ENCODE measurements at places on chromosomes 2 and 18.

DNA sequence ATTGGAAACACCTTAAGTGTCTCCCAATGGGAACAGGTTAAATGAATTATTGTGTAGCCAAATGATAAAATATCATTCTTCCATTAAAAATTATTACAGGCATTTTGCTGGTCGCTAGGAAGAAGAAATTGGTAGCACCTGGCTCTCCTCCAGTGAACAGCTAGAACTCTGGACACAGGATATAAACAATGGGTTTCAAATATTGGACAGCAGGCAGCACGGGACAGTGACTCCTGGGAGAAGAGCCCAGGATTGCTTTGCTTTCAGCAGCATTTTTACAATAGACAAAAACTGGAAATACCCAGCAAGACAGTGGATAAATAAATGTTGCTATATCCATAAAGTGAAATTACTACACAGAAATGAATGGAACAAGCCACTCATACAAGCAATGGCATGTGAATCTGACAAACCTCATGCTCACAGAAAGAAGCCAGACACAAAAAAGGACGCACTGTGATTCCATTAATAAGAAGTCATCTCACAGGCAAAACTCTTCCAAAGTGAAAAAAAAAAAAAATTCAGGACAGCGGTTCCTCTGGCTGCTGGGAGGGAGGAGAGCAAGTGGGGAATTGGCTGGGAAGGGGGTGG, 50.5 kb downstream of the LAMA1 start:
- no peak for DNase-seq

DNA sequence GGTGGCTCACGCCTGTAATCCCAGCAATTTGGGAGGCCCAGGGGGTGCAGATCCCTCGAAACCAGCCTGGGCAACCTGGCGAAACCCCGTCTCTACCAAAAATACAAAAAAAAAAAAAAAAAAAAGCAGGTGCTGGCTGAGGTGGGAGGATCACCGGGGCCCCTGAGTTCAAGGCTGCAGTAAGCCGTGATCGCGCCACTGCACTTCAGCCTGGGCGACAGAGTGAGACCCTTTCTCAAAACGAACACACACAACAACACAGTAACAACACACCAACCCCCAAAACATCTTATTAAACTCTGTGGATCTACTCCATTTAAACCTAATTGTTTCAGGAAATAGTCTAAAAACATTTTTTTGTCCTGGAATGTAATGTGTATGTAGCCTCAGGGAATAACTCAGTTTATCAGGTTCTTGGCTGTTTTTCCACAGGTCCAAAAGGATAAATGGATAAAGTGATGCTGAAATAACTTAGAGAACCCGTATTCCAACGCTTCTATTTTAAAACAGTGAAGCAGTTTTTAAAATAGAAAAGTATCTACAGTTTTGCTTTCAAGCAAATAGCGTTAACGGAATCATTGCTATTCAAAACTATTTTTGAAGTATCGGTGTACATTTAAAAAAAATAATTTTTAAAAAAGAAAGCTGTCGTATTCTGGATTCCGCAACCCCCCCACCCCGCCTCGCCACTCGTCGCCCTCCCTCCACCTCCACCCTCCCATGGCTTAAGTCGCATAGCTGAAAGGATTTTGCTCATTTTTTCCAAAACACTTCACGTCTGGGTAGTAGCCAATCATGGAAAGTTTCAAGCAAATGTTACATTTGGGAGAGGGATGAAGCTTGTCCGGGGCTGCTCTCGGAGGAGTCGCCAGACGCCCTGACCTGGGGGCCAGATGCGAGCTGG, 895 bp upstream of the GLS start:
- DNase-seq = no peak

DNA sequence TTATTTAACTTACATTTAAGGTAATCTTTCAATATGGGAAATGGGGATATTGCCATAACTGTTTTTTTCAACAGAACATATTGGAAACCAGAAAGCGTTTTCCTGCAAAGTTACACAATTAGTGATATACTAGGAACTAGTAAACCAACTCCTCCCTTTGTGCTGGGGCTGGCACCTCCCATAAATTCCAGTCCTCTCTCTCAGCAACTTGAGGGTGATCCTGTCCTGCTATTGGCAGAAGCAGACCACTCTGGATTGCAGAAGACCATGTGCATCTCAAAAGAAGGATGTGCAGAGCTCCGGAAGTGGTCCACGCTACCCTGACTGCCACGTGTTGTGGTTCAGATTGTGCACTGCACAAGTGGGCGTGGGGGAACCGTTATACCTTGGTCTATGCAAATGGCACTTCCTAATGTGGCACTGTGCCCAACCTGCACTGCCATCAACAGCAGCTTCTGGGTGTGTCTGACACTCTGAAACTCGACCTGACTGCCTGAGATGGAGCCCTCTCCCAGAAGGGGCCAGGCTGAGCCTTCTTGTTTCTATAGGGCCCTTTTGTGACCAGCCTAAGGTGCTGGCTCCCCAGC, 219.2 kb downstream of the ZNF516 start:
- no peak for DNase-seq

- peak; percentile 32 for DNase-seq
Measured at GRCh38 chr2:105309147-105309545, 20.4 kb downstream of the TGFBRAP1 start.

DNA sequence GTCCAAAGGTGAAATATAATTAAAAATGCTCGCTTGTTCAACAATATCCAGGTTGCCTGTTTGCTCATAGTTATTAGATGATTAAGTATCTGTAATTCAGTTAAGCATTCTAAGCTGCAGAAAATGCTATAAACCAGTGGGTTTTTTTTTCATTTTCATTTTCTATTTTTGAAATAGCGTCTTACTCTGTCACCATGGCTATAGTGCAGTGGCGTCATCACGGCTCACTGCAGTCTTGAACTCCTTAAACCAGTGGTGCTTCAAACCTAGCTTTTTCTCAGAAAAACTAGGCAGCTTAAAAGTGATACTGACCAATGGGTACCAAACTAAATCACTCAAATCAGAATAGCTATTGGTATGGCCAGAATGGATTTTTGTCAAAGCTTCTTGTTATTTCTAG, 925.2 kb downstream of the TSN start:
- no peak for DNase-seq

DNA sequence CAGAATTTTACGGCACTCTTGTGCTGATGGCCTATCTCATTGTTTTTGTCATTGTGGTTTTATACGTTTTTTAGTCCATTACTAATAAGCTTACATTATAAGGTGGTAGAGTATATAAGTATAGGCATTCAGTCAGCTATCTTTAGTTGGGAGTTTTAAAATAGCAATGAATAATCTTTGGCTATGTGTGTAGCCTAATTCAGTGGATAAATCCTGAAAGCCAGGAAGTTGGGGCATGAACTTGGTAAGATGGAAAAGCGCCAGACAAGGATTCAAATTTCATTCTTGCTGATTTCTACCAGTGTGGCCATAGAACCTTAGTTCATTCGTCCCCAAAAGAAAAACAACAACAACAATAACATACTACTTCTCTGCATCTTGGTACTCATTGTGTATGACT, 31.2 kb downstream of the EPC2 start:
- DNase-seq = no peak

DNA sequence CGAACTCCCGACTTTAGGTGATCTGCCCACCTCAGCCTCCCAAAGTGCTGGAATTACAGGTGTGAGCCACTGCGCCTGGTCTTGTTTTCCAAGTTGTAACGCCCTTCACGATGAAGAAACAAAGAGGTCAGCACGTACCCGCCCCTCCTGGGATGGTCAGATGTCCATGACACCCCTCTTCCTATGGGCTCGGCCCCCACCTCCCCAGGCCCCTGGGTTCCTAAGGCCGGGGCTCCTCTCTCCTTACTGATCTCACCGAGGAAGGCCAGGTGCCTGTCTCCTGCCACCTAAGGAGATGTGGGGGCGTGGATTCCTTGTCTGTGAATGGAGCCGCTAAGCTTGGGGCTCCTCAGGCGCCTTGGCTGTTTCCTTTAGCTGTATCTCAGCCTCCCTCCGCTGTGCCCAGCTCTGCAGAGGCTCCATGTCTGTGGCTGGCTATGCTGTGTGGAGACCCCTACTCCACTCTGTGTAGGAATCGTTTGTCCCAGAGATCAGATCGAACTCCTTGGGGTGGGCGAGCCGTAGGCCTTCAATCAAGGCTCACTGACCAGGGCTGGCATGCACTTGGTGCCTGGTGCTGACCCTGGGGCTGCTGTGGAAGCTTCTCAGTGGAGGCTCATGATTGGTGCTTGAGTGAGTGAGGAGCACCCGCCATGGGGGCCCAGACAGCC, 8.8 kb downstream of the COLEC11 start:
- DNase-seq = no peak

DNA sequence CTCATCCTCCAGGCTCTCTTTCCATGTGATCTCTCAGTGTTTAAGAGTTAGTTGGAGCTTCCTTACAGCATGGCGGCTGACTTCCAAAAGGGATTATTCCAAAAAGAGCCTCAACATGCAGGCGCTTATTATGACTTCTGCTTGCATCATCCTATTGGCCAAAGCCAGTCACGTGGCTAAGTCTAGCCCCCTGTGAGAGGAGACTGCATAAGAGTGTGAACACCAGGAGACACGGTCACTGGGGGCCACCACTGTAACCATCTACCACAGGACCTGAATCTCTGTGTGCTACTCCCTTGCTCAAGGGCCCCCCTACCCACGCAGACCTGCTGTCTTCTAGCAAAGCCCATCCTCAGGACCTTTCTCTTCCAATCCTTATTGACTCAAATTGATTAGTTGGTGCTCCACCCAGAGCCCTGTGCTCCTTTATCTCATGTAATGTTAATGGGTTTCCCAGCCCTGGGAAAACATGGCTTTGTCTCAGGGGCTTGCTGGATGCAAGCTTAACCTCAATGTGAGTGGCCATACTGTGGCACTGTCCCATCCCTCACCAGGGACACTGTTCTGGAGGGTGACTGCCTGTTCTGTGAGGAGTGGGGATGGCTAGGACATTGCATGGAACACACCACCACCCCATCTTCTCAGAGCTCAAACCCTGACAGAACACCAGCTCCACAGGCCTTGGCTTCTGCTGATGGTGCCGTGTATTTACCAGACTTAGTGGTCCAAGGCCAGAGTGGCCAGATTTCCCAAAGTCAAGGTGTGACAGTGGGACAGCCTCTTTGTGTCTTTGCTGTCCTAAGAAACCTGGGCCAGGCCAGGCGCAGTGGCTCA, 4.2 kb downstream of the IL1RN start:
- no peak for DNase-seq

DNA sequence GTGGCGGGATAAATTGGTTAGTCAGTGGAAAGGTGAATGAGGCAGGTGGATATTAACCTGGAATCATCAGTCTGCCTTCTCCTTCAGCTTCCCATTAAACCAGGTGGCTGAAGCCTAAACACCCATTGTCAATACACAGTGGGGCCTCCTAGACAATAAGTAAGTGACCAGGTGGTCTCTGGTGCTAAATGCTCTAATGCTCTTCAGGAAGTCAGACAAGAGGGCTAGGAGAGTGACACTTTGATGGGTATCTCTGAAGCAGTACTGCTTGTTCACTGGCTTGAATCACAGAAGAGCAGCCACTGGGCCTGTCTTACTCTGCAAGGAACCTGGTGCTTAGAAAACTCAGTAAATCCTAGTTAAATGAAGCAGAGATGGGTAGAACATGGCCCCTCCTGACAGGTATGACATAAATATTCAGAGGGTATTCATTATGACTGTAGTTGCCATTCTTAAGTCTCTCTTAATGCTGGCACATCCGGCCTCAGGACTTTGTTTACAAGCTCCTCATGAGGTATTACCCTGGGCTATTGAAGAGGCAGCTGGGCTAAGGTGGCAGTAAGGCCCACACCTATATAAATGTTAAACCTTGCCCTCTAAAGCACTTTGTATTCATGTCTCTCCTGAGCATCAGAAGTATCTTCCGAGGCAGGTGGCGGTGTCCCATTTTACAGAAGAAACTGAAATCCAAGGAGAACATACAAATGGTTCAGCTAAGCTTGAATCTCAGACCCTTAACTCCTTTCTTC, 104.9 kb downstream of the NCK2 start:
- no peak for DNase-seq

- no peak for DNase-seq
Measured at GRCh38 chr2:31694444-31694843, 113.7 kb upstream of the SRD5A2 start.

DNA sequence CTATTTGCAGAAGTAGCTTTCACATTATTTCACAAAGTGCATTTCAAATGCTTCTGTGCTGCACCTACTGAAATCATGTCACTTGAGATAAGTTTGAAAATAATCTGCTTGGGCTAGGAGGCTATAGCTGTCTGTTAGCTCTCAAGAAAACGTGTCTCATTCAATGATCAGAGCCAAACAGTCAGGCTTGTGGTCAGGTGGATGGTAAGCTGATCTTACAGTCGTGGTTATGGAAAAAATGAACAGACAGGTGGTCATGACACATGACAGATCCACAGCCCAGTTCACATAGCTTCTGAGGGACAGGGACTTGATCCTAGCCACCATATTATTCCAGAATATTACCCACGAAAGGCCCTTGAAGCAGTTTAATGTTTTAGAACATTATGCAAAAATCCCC, 26.5 kb upstream of the RFX8 start:
- no peak for DNase-seq

- DNase-seq = no peak
Measured at GRCh38 chr2:19046986-19047780, 311.2 kb downstream of the OSR1 start.

GRCh38 chr2:159163930-159164329, 122.6 kb downstream of the WDSUB1 start:
- DNase-seq = no peak

- no peak for DNase-seq
Measured at GRCh38 chr2:72004976-72005375, 142.7 kb downstream of the CYP26B1 start.

DNA sequence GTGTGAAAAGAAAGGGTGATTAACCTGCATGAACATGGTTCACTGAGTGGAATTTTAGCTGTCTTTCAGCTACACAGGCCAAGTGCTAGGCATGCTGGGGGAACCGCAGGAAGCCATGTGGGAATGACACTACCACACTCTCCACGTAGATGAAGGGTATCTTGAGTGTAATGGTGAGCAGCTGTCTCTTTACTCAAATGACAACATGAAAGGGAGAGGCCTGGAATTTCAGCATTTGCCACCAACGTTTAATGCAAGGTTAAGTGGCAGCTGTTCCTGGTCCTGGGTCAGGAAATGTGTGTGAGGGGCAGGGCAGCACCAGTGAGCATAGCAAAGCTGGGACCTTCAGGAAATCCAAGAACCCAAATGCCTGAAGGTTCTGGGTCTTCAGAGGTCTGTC, 588.4 kb downstream of the SLC4A3 start:
- DNase-seq = no peak

All from midbrain (tissue), 1 donor.